Activated T-cell treated with anti-CD3 and anti-CD28 coated beads for 24 hours (primary cell): ENCODE measurements at places on chromosomes 7 and 10.

DNA sequence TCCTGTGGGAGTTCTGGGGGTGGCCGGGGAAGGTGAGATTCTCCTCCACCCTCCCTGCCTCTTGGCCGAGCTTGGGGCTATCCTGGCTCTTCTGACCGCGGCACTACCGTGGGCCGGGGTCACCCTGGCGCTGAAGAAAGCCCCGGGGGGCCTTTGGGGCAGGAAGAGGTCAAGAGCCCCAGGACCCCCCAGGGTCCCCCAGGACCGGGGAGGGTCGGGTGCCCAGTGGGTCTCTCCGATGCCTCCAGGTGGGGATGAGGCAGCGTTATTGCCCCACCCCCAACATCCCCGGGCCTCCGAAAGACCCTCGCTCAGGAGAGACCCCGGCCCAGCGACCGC lies 439 bp upstream of the KNDC1 start:
- no peak for DNase-seq

GRCh38 chr7:127832592-127832991 lies 180.6 kb downstream of the SND1 start:
- DNase-seq = no peak

- DNase-seq = no peak
These were observed 139.1 kb upstream of the RHEB start for GRCh38 chr7:151658778-151659177.

- no peak for DNase-seq
These were observed 28.9 kb downstream of the BAG3 start for GRCh38 chr10:119680050-119680449.

- no peak for DNase-seq
These were observed 8.1 kb upstream of the ARHGAP22 start for GRCh38 chr10:48613016-48613415.

DNA sequence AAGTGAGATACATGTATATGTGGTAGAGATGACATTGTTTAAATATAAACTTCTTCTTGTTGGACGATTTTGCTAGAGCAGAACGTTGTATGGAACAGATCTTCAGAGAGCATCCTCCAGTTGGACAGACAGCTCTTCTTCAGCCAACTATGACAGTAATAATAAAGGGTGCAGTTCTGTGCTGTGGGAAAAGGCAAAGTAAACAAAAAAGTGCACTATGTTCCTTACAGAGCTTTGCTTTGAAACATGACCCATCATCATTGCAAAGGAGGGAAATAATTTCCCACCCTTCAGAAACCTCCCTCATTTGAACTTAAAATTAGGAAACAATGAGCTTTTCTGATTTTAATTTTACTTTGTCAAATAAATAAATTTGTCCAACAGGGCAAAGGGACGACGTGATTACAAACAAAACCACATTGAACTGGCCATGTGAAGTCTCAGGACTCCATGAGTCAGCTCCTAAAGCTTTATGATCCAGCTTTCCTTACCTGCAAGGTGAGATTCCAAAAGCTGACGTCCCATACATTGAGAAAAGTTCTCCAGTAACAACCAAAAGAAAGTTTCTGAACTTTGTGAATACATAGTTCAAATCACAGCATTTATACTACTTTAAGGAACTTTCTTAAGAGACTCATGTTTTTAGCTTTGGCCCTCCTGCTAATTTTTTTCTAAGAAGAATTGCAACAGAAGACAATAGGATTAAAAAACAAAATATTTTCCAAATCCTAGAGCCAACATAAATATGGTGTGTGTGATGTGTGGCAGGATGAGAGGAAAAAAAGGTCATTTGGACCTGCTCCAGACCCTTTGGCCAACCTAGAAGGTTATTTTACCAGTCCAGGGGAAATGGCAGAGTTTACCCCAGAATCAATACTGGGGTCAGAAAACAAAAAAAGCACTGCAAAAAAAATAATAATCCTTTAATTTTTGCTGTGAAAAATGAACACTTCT lies 565.4 kb upstream of the NRP1 start:
- DNase-seq = no peak

GRCh38 chr7:48085942-48086341 lies 3.1 kb upstream of the UPP1 start:
- no peak for DNase-seq

DNA sequence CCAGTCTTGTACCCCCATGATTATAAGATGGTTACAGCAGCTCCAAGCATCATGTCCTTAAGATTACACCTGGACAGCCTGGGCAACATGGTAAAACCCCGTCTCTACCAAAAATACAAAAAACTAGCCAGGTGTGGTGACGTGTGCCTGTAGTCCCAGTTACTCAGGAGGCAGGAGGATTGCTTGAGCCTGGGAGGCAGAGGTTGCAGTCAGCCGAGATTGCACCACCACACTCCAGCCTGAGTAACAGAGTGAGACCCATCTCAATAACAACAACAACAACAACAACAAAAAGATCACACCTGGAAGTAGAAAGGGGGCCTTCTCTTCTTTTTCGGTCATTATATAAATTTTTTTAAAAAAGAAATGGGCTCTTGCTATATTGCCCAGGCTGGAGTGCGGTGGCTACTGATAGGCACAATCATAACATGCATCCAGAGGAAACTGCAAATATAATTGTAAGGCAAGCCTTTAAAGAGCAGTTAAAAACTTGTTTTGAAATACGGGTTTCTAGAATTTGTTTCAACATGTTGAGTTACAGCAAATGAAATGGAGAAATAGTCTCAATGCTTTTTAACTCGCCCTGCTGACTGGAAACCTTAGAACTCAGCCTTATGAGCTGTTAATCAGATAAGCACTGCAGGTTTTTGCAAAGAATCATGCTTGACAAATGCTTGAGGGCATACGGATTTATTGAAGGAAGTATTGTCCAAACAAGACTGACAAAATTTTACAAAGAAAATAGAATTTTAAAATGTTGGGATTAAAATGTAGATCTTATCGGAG lies 4.7 kb upstream of the ENTPD7 start:
- DNase-seq = no peak

DNA sequence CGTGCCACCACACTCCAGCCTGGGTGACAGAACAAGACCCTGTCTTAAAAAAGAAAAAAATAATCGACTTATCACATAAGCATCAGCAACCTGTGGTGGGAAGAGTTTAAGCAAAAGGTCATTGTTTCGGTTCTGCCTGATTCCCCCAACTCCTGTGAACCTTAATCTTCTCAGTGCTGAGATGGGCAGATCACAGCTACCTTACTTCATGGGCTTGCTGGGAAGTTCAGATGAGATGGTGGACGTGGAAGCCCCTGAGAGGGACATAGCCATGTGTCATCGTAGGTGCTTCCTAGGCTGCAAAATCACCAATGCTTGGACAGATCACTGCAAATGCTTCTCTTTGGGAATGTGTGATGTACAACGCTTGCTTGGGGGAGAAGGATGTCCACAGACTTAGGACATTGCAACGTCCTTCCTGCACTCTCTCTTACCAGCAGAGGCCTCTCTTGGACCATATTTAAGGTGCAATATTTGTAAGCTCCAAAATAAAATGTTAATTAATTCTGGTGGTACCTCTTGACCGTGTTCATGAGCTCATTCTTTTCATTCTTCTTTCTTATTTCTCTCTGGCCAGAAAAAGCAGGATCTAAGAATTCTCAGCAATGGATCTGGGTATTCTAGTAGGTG lies 8.6 kb downstream of the GJD4 start:
- no peak for DNase-seq

GRCh38 chr7:144474800-144475615 lies 71.5 kb upstream of the NOBOX start:
- no peak for DNase-seq

DNA sequence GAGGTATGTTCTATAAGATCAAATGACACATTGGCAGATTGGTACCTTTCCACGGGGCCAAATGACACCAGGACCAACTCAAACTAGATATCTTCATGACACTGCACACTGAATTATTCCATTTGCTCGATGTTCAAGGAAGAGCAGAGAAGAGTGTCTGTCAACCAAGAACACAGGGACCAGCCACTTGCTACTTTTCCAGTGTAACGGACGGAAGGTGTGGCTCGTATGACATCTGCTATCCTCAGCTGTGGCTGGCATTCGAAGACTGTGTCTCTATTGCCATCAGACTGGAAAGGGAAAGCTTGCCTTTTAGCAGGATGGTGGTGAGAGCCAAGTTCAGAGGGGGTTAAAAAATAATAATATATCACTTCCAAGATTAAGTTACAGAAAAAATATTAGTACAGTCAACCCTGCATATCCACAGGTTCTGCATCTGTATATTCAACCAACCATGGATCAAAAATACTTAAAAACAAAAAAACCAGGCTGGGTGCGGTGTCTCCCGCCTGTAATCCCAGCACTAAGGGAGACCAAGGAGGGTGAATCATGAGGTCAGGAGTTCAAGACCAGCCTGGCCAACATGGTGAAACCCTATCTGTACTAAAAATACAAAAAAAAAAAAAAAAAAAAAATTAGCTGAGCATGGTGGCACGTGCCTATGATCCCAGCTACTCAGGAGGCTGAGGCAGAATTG lies 237.1 kb downstream of the PRPF18 start:
- DNase-seq = no peak

GRCh38 chr7:99579281-99579955 lies 18.6 kb upstream of the TMEM225B start:
- no peak for DNase-seq

DNA sequence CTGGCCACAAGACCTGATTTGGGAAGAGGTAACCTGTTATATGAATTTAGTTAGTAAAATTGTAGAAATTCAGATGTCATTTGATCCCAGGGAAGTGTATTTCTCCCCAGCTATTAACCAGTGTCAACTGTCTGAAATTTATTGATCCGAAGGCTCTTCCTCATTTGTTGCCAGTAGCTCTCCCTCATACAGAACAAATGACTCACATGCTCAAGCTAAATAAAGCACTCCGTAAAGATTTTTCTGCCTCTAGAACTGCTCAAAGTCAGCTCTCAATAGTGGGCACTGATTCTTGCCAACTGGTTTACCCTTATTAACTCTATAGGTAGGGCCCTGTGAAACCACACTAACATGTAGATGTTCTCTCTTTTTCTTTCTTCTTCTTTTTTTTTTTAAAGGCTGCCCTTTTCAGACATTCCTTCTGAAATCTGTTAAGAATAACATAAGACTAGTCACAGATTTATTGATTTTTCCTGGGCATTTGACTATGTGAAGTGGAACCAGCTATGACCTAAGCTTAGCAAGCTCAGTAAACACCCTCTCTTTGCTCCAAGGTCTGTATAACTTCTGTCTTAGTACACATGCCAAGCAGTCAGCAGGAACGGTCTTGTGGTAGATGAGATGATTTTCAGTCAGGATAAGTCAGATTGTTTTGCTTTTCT lies 21.8 kb downstream of the RPA3 start:
- DNase-seq = no peak

DNA sequence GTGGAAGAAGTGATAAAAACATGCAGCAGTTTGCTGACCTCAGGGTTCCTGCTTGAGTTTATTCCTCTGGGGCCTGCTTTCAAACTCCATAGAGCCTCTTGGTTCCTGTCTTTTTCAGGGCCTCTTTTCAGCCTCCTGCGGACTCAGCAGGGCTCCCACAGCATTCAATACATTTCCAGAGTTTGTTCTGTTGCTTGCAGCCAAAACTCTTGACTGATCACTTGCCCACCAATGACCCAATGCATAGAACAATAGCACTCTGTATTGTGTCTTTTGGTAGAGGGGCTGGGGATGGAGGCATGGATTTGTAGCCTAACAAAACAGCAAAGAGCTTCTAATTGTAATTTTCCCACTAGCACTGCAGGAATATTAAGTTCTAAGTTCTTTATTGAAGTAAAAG lies 50.8 kb upstream of the CREB5 start:
- DNase-seq = no peak

DNA sequence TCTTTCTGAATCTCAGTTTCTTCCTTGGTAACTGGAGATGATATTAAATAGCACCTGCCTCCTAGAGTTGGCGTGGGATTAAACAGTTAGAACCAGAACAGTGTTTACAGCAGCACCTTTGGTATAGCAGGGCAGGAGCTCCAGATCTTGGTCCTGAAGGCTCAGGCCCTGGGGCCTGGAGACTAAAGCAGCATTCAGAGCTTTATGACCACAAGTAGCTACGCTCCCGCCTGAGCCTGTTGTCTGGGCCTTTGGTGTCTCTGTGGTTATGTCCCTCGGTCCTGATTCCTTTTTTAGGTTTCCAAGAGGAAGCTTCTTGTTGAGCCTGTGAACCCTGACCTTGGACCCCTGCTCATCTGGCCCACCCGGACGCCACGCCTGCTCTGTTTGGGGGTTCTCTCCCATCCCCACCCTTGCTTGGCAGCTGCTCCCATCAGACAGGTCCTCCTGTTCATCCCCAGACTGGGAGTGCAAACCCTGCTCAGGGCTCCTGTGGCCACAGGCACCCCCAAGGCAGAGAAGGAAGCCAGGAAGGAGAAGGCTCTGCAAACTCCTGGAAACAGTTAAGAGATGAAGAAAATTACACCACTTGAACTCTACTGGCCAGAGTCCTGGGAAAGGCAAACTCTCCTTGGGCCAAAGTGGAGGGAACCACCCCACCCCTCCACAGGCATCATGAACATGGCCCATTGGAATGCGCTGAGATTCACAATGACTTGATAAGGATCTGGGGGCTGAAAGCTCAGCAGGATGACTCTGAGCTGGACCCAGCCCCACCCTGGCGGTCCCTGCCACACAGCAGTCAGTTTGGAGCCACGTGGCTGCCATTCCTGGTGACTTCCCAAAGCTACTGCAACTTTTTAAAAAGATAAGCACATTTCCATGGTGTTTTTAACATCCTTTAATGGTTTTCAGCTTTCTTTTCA lies 50.1 kb upstream of the TMEM72 start:
- DNase-seq = no peak

- no peak for DNase-seq
These were observed 4.9 kb downstream of the CPA4 start for GRCh38 chr7:130297628-130298543.

- no peak for DNase-seq
These were observed 39.8 kb downstream of the THSD7A start for GRCh38 chr7:11792166-11792565.

DNA sequence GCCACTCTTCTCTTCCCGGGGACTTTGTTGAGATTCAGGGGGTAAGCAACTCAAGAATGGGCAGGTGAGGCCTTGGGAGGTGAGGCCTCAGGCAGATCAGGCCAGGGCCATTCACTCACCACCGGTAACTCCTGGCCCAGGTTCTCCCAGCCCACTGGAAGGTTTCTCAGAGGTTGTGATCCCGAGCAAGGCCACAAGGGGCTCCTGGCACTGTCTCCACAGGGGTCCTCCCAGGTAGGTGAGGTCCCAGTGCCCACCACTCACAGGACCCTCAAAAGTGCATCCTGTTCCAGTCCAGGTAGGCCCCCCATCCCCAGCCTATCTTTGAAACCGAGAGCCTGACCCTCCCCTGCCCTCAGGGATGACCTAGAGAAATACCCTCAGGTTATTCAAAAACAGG lies 236.1 kb downstream of the BUB3 start:
- DNase-seq = no peak

GRCh38 chr7:149727053-149727898 lies 46.1 kb downstream of the ZNF467 start:
- no peak for DNase-seq

- no peak for DNase-seq
These were observed 27.1 kb downstream of the OGDH start for GRCh38 chr7:44633254-44634186.

DNA sequence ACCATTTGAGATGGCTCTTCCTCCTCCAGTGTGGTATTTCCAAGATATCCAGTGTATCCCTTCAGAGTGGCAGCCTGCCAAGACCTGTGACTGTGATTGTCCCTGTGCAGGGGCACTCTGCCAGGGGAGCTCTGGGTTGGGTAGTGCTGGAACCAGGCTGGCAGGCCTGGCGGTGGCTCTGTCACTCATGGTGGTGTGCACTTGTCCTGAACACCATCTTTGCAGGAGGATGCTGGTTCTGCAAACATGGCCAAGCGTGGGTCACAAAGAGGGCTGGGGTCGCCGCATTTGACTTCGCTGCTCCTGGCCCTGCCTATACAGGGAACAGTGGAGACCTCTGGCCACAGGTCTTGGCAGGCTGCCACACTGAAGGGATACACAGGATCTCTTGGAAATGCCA lies 205.2 kb downstream of the PRPF18 start:
- no peak for DNase-seq
